GM12892 (cell line): ENCODE measurements at places on chromosomes 12 and 14.

GRCh38 chr14:55129086-55129427 is at the start of gene LGALS3:
TSS of gene LGALS3 (plus strand) at chr14:55129252. CDS start at chr14:55137374, 8,122 bp downstream.
- DNase-seq = peak; percentile 73

DNA sequence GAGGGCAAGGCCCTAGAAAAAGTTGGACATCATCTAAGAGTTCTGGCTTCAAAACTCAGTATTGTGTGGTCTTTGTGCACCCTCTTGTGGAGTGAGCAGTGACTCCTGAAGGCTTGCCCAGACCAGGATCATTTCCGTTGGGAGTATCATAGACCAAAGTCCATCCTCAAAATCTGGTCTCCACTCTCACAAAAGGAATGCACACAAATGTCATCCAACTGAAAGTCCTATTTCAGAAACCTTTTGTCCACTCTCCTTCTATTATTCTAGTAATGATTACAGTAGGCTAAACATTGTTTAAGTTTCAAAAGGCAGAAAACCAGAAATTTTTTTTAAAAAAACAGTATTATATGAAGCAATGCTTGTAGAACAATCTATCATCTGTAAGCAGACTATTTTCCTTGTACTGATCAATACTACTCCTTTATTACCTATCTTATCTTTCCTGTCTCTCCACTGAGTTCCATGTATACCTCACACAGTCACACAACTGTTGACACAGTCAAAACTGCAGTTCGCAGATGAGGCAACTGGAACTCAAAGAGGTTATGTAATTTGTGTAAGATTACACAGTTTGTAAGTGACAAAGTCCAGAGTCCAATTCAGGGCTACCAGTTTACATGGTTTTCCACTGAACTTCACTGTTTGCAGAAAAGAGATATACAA is 41.4 kb downstream of the COX16 start:
- DNase-seq = no peak

DNA sequence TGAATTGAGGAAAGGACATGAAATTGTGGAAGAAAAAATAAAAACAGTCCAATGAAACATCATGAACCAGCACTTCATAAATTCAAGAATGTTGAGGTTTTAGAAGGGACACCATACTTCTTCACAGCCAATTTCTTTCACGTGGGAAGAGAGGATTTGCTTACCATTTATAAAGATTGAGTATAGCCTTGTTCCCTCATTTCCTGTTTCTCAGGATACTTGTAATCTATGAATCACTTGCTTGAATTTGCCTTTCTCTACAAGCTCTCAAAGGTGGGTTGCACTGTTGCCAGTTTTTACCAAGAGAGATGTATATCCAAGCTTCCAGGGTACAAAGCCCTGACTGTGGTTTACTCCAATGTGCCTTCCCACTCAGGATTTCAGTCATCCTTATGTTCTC is 116.1 kb downstream of the DUSP6 start:
- DNase-seq = no peak

GRCh38 chr12:4829161-4829792 is 80.4 kb upstream of the KCNA1 start:
- DNase-seq = peak; percentile 45

- no peak for DNase-seq
Measured at GRCh38 chr12:119914666-119915065, 37.5 kb upstream of the CIT start.

DNA sequence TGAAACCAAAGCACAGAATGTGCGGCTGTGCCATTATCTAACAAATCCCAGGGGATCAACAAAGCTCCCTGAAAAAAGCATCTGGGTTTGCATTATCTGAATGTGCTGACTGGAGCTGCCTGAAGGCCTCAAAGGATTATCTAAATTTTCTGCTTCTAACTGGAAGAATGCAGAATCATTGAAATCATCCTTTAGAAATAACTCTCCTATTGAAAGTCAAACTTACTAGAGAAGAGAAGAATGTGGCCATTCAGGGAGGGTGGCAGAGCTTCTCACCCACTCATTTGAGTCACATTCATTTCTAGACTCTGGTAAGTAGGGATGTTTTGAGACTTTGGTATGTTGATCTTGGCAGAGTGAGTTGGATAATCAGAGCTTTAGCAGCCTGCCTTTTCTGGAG is 220.6 kb upstream of the RGS6 start:
- DNase-seq = no peak

- DNase-seq = no peak
Measured at GRCh38 chr14:69657950-69658355, 46.6 kb downstream of the SUSD6 start.
